ENCODE measurements at places on chromosomes 13 and 19. TPM values are rescaled to one million over a fixed set of nuclear protein-coding genes. Genes with fewer than 3 reads are reported as not detected.

Gene CGB2
- not detected for total RNA-seq

Gene BBC3
- total RNA-seq: 4.5 TPM

Gene GPC5
- total RNA-seq: not detected

Gene PSG3
- total RNA-seq: not detected

All from SJSA1 (cell line).